ENCODE measurements at places on chromosomes 11 and 22. TPM values are rescaled to one million over a fixed set of nuclear protein-coding genes. Genes with fewer than 3 reads are reported as not detected.
A peak's percentile ranks its signal among the peaks of the same experiment; 100 is the strongest.

- DNase-seq = peak; percentile 76
These were observed 635 bp downstream of the C11orf21 start for GRCh38 chr11:2300936-2301630.

GRCh38 chr11:111186308-111186915 is 59.1 kb upstream of the POU2AF2 start:
- no peak for DNase-seq

GRCh38 chr11:1922481-1923081 is 3.1 kb downstream of the TNNT3 start:
- peak; percentile 88 for DNase-seq

GRCh38 chr11:61711498-61711897 is 31.3 kb downstream of the DAGLA start:
- DNase-seq = no peak

GRCh38 chr11:128585498-128586238 is 1.7 kb downstream of the ETS1 start:
- no peak for DNase-seq

GRCh38 chr11:72425053-72425980 is 9.0 kb downstream of the CLPB start:
- no peak for DNase-seq

- no peak for DNase-seq
These were observed 8.8 kb downstream of the MISFA start for GRCh38 chr11:18608376-18608775.

DNA sequence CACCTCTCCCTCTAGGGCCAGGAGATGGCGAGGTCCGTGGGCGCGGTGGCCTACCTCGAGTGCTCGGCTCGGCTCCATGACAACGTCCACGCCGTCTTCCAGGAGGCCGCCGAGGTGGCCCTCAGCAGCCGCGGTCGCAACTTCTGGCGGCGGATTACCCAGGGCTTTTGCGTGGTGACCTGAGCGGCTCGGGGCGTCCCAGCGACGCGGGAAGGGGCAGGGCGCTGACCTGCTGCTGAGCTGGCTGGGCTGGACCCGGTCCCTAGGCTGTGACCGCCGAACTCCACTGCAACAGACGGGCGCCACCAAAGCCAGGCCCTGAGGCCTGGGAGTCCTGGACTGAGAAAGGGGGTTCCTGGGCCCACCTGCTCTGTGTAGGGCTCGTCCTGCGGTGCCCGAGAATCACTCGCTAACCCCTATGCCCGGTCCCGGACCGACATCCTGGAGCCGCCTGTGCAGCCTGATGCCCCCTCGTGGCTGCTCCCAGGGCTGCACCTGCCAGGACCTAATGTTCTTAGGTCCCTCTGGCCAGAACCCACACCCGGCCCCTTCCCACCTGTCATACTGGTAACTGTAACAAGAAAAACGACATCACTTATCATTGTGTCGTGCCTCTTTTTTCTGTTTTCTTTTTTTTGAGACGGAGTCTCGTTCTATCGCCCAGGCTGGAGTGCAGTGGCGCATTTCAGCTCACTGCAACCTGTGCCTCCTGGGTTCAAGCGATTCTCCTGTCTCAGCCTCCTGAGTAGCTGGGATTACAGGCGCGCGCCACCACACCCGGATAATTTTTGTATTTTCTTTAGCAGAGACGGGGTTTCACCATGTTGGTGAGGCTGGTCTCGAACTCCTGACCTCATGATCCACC is 15.0 kb downstream of the RHOD start:
- peak; percentile 93 for DNase-seq

Gene MRGPRE
- 0.62 TPM for total RNA-seq

- DNase-seq = no peak
These were observed 481.7 kb downstream of the NTM start for GRCh38 chr11:131851964-131852755.

DNA sequence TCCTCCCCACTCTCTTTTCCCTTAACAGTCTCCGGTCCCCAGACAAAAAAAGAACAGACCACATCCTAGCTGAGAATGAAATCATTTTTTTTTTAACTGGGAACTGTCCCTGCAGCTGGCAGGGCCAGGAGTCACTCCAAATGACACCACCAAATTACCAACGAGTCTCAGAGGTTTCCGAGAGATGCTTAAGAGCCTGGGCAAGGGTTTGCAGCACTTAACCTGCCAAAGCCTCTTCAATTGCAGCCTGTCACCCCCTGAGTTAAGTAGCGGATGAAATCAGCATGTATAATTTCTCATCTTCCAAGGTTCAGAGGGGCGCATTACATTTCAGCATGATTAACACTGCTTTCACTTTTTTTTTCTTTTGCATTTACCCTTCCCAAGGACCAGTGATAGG is 71.8 kb downstream of the TENM4 start:
- DNase-seq = no peak

Gene ROBO3
- total RNA-seq = 20.0 TPM

DNA sequence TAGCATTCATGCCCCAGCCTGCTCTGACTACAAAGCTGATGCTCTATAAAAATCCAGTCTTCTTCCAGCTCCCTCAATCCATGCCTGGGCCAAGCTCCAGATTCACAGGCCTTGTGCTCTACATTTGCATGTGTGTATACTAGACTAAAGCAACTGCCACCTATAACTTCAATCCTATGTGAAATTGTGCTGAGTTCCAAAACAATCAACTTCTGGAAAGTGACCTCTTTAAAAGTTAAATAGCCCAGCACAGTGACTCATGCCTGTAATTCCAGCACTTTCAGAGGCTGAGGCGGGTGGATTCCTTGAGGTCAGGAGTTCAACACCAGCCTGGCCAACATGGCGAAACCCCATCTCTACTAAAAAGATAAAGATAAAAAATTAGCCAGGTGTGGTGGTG is 114.3 kb upstream of the ZC3H12C start:
- no peak for DNase-seq

- DNase-seq = no peak
These were observed 180.7 kb downstream of the MPPED1 start for GRCh38 chr22:43592476-43592875.

GRCh38 chr11:125494031-125494360 is 2.1 kb downstream of the FEZ1 start:
- no peak for DNase-seq

Gene OOSP2
- total RNA-seq = not detected

Gene CTSF
- 73.9 TPM for total RNA-seq

Gene LRRC74B
- total RNA-seq = not detected

Data from posterior vena cava (tissue), 2 donors.